ENCODE measurements at places on chromosomes 1 and 21.

GRCh38 chr1:192810253-192810880 is 1.5 kb downstream of the RGS2 start:
- DNase-seq = no peak

- DNase-seq = peak; percentile 73
Observed at GRCh38 chr21:45818904-45819285, 162.7 kb upstream of the COL6A1 start.

GRCh38 chr1:182196897-182197870 is 135.7 kb upstream of the ZNF648 start:
- no peak for DNase-seq

GRCh38 chr1:185314411-185314810 is 2.6 kb downstream of the IVNS1ABP start:
- no peak for DNase-seq

DNA sequence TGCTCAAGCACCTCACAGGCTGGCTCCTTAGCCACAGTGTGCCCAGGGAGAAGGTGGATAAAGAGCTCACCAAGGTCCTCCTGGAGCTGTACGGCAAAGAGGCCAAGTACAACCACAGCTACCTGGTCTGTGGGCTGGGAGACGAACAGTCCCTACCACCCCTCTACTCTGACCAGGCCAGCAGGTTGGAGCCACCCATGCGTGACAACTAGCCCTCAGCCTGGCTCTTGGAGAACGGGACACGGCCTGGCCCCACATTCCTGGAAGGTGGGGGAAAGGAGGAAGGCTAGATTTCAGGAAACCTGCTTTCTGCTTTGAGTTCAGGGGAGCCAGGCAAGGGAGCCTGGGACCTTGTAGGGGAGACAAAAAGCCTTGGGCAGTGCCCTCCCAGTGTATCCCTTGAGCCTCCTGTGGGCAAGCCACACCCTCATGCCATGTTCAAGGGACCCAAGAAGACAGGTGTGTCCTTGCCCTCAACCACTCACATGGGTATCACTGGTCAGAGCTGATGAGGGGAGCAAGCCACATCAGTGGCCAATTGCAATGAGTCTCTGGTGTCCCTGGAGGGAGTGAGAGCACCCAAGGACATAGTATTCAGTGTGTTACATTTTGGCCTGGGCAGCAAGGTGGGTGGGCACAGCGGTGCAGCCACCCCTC is 27.6 kb downstream of the LUZP1 start:
- no peak for DNase-seq

- DNase-seq = no peak
Observed at GRCh38 chr1:15243275-15244043, 3.6 kb upstream of the FHAD1 start.
